Stimulated activated CD8-positive, alpha-beta memory T cell treated with anti-CD3 and anti-CD28 coated beads, Interleukin-7, amount 100 ng/mL, for 1 hour (primary cell): ENCODE measurements at places on chromosomes 2 and 18.

GRCh38 chr18:76643199-76643598 lies 148.2 kb upstream of the ZNF516 start:
- no peak for DNase-seq

DNA sequence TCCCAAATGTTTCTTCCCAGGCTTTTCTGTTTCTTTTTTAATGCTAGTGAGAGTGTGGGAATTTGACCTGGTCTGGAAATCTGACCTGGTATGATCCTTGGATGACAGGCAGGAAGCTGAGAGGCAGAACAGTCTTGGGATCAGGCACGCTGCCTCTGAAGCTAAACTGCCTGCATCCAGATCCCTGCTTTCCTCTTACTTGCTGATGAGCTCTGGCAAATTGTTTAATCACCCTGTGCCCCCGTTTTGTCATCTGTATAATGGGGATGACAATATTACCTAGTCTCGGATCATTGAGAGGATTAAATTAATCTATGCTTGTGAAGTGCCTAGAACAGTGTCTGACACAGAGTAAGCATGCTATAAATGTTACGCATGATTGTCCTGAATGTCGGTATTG lies 3.3 kb downstream of the KLHL23 start:
- no peak for DNase-seq

DNA sequence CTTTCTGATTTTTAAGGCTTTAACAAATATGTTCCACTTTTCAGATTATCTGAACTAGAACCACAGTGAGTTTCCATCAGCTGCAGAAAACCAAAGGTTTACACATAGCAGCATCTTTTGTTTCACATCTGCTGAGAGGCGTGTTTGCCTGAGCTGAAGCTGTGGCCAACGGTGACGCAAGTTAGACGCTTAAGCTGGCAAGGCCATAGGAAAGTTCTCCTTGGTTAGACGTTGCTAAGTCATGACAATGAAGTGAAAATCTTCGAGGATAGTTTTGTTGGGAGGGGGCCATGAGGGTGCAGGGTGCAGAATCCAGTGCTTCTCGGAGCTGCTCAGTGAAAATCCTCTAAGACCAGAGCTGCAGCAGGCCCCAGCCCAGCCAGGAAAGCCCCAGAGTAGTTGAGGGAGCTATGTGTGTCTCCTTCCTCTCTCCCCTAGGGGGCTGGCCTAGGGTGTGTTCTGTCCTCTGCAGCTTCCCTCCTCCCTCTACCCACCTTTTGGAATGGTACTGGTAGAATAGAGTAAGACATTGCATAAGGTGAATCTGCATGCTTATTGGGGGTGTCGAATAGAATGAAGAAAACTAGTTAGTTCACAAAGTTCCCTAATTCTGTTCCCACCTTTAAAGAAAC lies 105.4 kb downstream of the FHOD3 start:
- no peak for DNase-seq

DNA sequence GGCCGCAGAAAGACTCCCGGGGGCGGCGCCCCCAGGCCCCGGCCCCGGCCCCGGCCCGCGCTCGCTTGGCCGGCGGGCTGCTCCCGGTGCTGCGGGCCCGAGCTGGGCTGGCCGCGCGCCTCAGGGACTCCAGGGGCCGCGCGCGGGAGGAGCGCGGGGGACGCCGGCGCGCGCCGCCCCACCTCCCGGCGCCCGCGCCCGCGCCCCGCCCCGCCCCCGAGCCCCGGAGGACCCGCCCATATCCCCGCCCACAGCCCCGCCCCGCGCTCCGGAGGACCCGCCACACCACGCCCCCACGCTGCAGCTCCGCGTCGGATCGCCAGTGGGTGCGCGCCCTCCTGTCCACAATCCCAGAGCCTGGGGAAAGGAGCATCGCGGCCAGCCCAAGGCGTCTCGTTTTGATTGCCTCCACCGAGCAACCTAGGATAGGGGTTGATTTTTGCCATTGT lies at the start of gene PARD6G:
TSS of gene PARD6G (minus strand) at position 122 of the 449 bp plus-strand sequence. CDS start 166 bp downstream, outside the sequence.
- DNase-seq, result peak; percentile 30

DNA sequence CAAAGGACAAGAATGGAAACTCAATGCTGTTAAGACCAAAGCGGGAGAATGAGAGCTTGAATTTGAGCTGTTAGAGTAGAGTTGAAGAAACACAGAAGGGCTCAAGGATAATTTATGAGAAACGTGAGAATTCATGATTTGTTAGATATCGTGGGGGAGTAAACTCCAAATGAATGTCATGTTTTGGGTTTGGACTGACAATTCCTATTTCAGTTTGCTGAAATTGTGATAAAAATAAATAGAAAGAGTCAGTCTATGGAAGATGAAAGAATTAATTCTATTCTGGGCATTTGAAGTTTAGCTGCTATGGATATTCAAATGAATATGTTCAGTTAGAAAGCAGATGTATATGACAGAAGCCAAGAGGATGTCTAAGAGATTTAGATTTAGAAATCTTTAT lies 723.4 kb upstream of the PIK3C3 start:
- DNase-seq, result no peak

GRCh38 chr2:149806651-149807050 lies 219.1 kb upstream of the MMADHC start:
- DNase-seq, result no peak

DNA sequence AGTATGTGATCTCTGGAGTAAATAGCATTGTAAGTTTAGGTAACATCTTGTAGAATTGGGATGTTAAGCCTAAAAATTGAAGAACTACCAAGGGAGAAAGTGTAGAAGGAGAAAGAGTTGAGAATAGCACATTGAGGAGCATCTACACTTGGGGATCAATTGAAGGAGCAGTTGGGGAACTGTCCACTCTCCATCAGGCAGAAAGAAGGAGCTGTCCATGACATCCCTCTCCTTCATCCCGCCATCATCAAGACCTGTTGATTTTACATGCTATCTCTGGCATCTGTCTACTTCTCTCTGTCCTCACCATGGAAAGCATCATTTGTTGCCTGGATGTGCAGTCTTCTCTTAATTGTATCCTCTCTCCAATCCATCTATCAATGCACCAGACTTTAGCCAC lies 87.8 kb downstream of the CCDC141 start:
- DNase-seq, result no peak

- no peak for DNase-seq
Measured at GRCh38 chr2:156436497-156437085, 412 bp downstream of the GPD2 start.

GRCh38 chr2:70983506-70984227 lies 5.2 kb downstream of the ANKRD53 start:
- DNase-seq, result no peak

DNA sequence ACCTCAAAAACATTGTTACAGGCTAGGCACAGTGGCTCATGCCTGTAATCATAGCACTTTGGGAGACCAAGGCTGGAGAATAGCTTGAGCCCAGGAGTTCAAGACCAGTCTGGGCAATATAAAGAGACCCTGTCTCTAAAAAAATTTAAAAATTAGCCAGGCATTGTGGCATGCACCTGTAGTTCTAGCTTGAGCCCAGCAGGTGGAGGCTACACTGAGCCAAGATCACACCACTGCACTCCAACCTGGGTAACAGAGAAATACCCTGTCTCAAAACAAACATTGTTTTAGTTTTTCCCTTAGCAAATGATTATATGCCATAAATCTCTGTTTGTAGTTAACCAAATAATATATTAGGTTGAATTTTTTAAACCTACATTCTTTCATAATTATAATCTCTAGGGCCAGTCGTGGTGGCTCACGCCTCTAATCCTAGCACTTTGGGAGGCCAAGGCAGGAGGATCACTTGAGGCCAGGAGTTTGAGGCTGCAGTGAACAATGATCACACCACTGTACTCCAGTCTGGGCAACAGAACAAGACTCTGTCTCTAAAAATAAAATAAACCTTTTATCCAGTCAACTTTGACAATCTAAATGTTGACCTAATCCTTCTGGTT lies 13.3 kb upstream of the CYP20A1 start:
- no peak for DNase-seq
